ENCODE measurements at places on chromosomes 4 and X. TPM values are rescaled to one million over a fixed set of nuclear protein-coding genes. Genes with fewer than 3 reads are reported as not detected.

DNA sequence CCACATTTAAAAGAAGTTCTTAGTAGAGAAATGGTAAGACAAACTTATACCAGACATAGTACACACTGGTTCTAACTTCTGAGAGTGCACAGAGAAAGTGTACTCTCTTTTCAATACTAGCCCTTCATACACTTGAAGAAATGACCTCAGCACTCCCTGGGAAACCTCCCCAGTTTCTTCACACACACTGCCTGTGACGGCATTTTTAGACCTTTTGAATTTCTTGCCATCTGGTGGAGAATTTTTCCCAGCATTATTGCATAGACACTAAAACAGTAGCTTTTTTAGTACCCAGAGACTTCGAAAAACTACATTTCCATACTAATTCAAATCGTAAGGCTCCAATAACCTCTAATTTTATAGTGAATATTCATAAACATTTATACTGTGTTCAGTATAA is 341.6 kb upstream of the MAOA start:
- no peak for DNase-seq

- DNase-seq = peak; percentile 12
These were observed 269.0 kb upstream of the PABPC4L start for GRCh38 chr4:134470544-134470943.

DNA sequence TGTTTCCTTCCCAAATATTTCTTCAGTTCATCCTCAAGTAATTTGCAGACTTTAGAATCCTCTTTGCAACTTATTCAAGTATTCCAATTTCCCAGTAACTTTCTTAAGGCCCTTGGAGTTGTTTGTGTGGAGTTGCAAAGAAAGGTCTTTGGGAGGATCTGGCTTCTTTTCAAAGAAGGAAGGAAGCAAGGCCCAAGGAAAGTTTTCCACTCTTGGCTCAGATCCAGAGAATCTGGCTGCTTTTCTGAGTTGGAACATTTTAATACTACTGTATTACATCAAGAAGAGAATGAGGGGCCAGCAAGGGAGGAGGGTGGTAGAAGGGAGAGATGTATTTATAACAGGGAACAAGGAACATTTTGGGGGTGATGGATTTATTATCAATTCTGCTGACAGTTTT is 10.5 kb downstream of the CDX4 start:
- no peak for DNase-seq

- peak; percentile 37 for DNase-seq
These were observed 75.6 kb downstream of the MAML3 start for GRCh38 chr4:140078366-140078765.

The CPLX1 gene
- total RNA-seq = 0.28 TPM

The IL3RA gene
- not detected for total RNA-seq
